ENCODE measurements at places on chromosomes 13 and 19.

DNA sequence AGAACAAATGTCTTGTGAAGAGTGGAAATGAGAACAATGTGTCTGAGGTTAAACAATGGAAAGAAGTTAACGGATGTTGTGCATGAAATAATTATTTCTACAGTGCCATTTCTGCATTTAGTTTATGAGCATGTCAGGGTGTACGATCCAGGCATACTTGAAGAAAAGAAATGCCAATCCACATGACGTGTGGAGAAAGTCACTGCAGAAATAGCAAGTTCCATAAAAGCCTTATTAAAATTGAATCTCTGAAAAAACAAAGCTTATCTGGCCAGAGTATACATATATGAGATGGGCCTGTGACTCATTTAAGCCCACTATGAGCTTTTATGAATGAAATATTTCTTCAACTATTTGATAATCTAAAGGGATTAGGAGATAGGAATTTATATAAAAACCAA lies 426.1 kb downstream of the EFNB2 start:
- no peak for DNase-seq

- DNase-seq: no peak
Measured at GRCh38 chr13:49867834-49868233, 68.3 kb downstream of the SPRYD7 start.

- DNase-seq: no peak
Measured at GRCh38 chr19:29537181-29537580, 11.4 kb downstream of the VSTM2B start.

DNA sequence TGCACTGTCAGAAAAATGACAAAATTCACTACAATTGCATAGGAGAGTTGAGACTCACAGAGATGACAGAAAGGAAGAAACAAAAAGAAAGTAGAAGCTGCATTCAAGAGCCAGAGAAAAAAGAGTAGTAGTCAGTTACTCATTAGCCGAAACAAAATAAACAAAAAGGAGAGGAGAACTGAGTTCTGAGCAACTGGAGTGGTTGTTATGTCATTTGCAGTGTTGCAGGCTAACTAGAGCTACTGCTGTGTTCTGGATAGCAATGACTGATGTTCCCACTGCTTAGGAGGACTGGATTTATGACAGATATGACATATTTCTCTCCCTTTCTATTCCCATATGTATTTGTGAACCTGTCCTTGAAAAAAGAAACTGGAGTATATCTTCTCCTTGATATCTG lies 482.6 kb downstream of the RFC3 start:
- DNase-seq: no peak

DNA sequence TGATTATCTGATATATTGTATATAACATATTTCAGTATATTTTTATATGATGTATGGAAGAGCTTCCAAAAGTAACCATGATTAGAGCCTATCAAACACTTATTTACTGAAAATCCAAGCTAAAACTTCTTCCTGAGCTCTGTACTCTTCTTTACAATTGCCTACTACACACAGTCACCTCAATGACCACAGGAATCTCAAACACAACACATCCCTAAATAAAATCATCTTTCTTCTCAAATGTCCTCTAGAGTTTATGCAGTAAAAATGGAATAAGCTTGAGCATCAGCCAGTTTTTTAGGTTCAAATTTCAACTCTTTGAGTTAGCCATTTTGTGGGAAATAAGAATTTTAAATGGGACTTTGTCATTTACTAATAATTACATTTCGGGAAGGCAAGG lies 102.6 kb upstream of the FNDC3A start:
- no peak for DNase-seq

DNA sequence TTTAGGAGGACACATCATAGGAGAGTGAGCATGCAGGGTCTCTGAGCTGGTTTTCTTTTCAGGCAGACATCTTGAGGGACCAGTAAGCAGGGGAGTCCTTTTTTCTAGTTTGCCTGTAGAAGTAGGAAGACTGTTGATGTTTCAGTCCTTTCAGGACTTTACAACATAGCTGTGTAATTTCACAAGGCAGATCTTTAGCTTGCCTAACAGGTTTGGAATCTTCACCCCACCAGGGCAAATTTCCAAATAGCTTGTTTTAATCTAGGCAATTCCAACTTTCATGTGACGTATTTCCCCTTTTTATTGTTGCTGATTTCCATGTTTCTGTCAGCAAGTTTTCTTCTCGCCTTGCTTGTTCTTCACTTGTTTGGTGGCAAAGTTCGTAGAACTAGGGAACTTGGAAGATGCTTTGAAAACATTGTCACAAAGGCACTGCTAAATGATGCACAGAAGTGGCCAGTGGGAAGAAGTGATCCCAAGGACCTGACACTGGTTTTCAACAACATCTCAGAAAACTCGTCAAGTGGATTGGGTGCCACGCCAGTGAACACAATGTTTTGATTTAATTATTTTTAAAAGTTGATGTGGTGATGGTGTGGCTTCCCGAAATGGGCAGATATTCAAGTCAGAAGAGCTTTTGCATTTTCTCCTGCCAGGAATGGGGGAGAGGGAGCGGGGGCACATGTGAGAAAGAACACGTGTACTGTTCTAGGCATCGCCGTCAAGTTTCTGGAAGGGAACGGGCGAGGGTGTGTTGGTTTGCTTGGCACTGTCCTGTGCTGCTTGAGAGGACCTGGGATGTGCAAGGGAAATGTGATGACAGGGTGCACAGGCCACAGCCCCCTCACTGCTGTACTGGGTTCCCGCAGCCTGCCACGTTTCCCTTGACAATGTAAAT lies 418.6 kb downstream of the OXGR1 start:
- peak; percentile 88 for DNase-seq

GRCh38 chr13:93227280-93227877 lies 772 bp downstream of the GPC6 start:
- DNase-seq: no peak

DNA sequence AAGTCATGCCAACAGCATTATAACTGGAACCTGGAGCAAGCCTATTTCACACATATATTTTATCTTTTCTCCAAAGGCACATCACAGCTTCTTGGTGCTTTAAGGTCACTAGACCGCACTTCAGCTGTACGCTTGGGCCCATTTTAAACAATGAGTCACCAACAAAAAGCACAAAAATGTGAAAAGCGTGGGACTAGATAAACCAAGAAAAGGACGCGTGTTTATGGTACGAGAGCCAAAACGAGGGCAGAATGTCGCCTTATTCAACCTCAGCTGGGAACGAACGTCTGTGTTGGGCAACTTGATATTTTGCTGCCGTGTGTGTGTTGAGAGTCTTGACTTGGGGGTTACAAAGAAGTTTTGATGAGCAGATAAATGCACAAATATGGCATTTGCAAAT lies 9.2 kb upstream of the EHD2 start:
- no peak for DNase-seq

GRCh38 chr19:42850981-42851717 lies 28.4 kb downstream of the PSG1 start:
- peak; percentile 88 for DNase-seq

DNA sequence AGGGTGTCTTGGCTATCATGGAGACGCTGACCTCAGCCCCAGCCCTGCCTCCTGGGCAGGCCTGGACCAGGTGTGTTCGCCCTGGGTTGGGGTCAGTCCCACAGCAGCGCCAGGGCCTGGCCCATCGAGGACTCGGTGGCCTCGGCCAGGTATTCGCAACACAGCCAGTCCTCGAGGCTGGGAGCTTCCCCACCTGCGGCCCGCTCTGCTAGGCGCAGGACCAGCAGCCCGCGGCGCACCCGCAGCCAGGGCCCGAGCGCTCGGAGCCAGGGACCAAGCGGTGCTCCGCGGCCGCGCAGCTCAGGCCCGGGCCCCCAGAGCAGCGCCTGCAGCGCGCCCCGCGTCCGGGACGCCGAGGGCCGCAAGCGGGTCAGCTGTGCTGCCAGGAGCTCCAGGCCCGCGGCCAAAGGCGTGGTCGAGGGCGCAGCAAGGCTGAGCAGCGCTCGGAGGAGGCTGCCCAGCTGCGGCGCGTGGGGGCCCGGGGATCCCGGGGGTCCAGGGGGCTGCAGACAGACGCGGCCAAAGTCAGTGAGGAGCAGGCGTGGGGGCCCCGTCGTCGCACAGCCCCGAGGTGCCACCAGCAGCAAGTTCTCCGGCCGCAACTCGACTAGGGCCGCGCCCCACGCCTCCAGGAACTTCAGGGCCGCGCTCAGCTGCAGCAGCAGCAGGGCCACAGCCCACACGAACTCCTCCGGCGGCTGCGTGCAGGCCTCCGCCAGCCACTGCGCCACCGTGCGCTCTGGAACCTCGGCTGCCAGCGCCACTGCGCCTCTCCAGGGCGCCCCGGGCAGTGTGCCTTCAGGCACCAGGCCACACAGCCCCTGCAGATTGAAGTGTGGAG lies 6.2 kb downstream of the PEAK3 start:
- no peak for DNase-seq

- no peak for DNase-seq
Measured at GRCh38 chr13:113936166-113936965, 37.5 kb downstream of the C13orf46 start.

DNA sequence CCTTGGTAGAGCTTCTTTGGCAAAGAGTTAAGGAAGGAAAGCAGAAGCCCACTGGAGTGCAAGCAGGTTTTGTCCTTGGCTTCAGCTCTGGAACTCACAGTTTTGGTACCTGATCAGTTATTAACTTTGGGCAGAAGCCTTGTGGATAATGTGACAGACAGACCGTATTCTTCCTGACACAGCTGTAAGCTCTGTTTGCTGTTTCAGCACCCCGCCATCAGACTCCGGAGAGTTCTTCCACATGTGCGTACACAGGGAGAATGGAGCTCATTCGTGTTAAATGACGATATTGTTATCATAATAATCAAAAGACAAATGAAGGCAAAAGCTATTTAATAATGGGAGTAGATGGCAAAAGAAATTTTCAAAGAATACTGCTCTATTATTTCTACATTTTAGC lies 155.1 kb upstream of the ARGLU1 start:
- DNase-seq: no peak

GRCh38 chr13:97224544-97225300 lies 2.6 kb downstream of the MBNL2 start:
- DNase-seq: no peak

DNA sequence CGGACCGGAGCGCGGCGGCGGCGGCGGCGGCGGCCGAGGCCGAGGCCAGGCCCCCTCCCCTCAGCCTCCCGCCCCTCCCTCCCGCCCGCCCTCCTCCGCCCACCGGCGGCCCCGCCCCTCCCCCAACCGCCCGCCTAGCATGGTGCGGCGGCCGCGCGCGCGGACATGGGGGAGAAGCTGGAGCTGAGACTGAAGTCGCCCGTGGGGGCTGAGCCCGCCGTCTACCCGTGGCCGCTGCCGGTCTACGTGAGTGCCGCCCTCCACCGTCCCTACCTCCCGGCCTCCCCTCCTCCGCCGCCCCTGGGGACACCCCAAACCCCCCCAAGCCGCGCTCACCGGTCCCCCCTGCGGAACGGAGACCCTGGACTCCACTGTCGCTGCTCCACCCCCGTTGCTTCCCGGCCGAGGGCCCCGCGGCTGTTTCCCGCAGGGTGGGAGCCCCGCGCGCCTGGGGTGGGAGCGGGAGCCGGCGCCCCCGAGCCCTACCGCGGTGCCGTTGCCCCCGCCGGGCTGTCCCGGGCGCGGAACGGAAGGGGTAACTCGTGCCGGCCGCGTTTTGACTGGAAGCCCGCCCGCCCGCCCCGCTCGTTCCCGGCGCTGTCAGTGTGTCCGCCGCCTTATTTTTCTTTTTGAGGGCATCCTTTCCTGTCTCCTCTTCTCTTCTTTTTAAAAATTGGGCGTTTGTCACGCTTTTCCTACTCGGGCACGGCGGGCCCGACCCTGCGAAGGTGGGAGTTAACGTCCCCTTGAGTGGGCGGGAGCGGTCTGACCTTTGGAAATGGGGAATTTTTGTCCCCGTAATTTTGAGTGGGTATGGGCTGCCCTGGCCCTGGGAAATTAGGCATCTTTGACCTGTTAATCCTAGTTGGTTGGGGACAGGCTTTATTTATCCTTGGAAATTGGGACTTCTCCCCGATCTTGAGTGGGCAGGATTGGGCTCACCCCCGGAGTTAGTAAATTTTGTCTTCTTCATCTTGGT lies 576 bp downstream of the DOT1L start:
- DNase-seq: peak; percentile 91

GRCh38 chr19:15640904-15641597 lies 354 bp downstream of the CYP4F3 start:
- DNase-seq: no peak

DNA sequence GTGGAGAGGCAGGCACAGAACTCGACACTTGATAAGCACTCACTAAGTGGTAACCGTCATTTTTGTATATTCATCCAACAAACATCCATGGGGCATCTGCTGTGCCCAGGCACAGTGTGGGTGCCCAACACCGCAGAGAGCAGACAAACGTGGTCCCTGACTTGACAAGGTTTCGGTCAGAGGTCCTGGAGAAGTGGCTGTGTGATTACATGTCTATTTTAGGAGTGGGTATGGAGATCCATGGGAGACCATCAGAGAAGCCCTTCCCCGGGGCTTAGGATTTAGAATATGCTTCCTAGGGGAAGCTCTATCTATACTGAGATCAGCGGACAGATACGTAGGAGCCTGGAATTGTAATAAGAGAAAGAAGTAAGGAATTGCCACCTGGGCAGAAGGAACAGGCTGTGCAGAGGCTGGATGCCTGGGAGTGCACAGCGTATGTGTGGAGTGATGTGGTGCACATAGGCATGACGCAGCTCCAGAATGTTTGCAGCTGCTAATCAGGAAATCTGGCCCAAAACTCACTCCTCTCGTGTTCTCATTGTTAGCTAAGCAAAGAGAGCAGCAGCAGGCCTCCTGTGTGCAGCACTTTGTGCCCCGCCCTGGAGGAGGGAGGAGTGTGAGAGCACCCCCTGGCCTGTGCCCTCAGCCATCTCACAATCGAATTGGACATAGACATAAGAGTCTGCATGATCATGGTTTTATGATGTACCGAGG lies 23.0 kb upstream of the IRS2 start:
- DNase-seq: no peak

DNA sequence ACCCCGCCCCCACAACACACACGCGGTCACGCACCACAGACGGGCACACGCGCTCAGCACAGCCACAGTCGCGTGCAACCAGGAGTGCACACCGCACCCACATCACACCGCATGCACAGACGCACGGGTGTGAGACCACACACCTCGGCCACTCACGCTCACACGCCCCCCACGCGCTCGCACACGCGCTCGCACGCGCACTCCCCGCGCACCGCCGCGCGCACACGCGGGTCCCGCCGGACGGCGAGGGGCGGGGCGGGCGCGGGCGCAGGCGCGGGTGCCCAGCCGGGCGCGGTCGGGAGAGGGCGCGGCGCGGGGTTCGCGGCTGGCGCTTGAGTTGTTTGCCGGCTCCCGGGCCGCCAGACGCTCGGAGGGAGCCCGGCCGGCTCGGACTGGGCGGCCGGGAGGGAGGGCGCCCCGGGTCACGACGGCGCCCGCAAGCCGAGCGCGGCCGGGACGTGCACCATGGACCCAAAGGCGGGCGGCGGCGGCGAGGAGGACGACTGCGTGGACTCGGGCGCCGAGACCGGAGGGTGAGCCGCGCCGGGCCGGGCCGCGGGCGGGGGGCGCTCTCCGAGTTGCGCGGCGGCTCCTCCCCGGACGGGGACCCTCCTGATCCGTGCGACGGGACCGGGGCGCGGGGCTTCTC lies at the start of gene FAM124A:
FAM124A (plus strand) TSS at position 362 of the 649 bp plus-strand sequence; CDS start at position 466, 104 bp downstream.
- DNase-seq: peak; percentile 85

DNA sequence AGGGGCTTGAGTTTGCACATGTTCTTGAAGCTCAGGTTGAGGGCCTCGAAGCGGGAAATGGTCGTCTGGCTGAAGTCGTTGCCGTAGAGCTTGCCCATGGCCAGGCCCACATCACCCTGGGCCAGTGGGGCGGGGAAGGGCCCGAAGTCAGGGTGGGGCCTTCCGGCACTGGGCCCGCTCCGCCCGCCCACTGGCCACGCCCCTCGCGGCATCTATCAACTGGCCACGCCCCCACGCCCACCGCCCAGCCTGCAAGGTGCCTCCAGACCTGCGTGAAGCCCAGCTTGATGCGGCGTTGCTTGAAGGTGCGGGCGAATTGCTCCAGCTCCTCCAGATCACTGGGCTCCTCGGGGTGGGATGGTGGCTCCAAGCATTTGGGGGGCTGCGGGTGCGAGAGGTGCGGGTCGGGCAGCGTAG lies 19.9 kb downstream of the ZNF574 start:
- DNase-seq: no peak
